Glomerular endothelial cell (primary cell): ENCODE measurements at places on chromosomes 7 and 10.

DNA sequence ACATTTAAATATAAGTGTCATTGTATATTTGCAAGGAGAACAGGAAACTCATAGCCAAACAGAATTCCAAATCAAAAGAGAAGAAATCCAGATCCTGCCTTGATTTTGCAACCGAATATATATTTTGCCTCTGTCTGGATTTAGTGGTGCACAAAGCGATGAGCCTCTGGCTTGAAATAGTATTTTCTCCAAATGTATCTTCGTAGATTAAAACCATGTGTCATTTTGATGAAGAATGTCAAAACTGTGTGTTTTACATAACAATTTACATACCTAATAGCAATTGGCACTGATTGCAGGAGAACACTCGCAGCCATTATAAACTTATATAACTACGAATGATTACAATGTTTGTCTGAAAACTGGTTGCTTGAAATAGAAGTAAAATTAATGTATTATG lies 156.4 kb downstream of the ARID5B start:
- DNase-seq, result no peak

GRCh38 chr7:117706210-117706609 lies 167.0 kb downstream of the CTTNBP2 start:
- DNase-seq, result no peak

- no peak for DNase-seq
Observed at GRCh38 chr7:107016312-107016711, 28.2 kb upstream of the PRKAR2B start.

DNA sequence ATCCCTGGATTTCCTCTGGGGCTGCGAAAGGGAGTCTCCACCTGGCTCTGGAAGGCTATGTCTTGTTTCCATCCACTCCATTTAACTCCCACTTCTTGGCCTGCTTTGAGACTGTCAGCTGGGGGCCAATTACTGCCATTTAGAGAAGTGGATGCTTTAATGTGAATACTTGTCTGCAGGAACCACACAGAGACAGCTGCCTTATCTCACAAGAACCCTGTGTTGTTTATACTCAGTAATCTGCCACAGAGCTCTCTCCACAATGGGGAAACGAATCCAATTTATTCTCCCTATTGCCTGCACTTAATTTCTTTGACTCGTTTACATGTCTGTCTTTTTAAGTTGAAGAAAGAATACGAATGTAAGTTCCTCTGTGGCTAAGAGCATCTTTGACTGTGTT lies 787.0 kb upstream of the C7orf33 start:
- no peak for DNase-seq

DNA sequence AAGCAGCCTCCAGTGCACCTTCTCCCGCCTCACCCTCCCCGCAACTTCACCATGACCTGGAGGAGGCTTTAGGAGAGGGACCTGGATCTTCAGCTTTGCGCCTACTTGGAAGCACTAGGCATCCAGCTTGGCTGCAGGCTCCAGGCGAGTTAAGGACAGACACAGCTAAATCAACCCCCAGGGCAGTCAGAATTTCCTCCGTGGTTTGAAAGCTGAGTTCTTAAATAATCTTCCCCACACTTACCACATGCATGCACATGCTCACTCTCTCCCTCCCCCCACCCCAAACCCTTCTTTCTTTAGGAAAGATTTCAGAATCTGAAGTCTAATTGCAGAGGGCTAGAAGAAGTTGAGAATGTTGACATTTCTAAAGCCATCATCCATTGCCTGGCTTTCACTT lies 36.7 kb upstream of the LRRC4 start:
- DNase-seq, result no peak

GRCh38 chr10:35331894-35332640 lies 4.2 kb upstream of the CCNY start:
- DNase-seq, result peak; percentile 39

GRCh38 chr7:102222445-102222844 lies 64.2 kb upstream of the SH2B2 start:
- DNase-seq, result no peak

DNA sequence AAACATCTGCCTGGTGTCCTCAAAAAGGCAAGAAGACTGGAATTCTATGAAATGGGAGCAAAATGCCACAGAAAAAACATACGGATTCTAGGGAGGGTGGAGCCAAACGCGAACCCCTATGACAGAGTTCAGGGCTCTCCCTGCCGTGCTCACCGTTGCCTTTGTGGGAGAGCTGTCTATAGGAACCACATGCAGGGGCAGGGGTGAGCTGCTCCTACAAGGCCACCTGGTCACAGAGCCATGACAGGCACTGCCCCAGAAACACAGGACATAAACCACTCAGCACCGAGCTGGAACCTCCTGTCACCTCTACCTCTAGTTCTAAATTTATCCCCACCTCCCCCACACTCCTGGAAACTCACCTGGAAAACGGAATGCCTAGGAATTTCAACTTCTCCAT lies 155.1 kb upstream of the ZNF32 start:
- no peak for DNase-seq

DNA sequence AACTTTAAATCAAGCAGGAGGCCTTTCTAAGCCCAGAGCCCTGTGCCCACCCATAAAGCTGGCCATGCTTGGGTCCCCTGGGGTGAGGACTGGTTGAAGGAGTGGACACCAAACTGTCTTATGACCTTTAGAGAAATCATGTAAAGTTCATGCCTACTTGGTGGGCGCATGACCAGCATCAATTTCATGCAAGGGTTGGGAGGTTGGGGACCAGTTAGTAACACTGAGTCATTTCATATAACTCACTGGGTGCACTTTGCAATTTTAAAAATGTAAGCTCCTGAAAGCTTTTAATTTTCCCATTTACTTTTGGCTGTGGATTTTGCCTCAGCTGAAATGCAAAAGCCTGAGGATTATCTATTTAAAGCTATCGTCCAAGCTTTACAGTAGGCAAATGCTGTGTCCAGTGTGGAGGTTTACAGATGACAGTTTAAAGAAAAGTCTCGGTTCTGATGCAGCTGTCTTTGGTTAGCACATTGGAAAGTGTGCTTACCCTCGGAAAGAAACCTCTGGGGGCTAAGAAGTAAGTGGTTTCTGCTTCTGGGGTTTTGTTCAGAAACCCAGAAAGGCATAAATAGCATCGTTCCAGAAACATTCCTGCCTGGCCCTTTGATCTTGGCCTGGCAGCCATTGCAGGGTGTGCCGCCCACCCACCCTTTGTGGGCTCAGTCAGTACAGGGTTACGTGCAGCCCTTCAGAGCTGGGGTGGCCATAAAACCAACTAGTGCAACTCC lies 48.8 kb upstream of the CHST15 start:
- DNase-seq, result no peak

DNA sequence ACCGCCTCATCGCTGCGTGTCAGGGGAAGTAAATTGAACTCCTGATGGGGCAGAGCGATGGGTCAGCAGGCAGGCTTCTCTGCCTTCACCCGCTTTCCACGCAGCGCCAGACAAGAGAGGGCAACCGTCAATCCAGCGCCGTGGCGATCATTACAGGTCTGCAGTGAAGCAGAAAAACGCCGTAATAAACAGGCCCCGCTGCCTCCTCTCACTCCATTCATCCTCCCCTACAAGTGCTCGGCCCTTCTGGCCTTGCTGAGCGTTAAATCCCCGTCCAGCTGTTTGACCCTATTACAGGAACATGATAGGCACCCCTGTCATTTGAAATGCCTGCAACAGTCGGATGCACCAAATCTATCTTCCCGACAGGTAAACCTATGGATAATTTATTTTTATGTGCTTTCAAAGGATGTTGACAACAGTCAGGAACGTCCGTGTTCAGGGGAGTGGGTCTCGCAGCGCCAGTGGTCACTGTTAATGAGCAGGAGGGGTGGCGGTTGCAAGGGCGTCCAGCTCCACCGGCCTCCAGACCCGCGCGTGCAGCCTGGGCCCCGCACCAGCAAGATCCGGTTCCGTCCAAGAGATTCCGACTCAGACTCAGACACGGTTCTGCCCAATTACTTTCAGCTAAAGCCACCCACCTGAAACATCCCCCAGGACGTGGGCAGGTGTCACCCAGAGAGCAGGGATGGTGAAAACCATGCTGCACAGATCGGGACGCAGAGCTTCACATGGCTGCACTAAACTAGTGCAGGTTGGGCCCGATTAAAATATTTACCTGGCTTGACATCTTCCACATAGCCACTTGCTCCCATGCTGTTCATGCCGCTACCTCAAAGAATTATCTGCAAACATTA lies 508.0 kb upstream of the MGMT start:
- DNase-seq, result no peak

GRCh38 chr10:47049906-47050305 lies 138.7 kb downstream of the PTPN20 start:
- DNase-seq, result no peak

GRCh38 chr7:55120501-55121198 lies 101.8 kb downstream of the EGFR start:
- DNase-seq, result no peak

- DNase-seq, result no peak
Observed at GRCh38 chr7:12805957-12806356, 118.5 kb downstream of the ARL4A start.

DNA sequence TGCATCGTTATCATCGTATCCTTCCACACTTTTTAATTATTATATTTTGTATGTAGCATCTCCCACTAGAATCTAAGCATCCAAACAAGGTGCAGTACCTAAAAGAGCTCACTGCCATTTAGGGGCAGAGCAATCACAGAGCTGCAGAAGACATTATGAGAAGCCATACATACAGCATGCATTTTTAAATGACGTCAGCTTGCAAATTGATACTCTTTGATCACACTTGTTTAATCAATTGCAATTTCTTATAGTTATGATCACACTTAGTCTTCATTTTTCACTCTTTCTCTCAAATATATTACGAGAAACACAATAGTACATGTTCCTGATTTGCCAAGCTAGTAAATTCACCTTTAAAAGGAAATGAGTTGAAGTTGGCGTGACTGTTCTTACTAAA lies 753.3 kb upstream of the LRRN3 start:
- no peak for DNase-seq

DNA sequence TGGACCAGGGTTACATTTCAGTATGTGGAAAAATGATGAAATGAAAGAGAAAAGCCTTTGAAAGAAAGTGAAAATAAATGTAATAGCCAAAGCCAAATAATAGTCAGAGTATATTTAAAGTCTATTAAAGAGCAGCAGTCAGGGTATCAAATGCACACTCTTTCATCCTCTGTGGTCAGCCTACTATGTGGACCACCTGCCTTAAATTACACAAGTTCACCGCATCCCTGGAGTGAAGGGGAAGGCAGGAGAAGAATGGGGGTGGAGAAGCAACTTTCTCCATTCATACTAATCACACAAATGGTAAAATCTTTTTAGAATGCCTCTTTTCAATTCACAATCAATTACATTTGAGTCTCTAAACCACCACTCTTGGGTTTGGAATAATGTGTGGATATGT lies 16.0 kb downstream of the TWIST1 start:
- DNase-seq, result no peak

DNA sequence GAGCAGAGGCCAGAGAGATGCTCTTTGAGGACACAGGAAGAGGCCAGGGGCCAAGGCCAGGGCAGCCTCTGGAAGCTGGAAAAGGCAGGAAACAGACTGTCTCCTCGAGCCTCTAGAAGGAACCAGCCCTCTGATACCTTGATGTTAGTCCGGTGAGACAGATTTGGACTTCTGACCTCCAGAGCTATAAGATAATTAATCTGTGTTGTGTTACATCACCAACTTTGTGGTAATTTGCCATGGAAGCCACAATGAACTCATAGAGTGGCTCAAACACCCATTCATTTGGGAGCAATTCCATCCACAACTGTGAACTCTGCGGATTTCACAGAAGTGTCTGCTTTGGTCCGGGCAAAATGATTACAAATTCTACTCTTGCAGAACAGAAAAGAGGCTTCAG lies 48.7 kb downstream of the OAT start:
- no peak for DNase-seq

- no peak for DNase-seq
Observed at GRCh38 chr7:134044682-134045081, 82.5 kb upstream of the LRGUK start.

DNA sequence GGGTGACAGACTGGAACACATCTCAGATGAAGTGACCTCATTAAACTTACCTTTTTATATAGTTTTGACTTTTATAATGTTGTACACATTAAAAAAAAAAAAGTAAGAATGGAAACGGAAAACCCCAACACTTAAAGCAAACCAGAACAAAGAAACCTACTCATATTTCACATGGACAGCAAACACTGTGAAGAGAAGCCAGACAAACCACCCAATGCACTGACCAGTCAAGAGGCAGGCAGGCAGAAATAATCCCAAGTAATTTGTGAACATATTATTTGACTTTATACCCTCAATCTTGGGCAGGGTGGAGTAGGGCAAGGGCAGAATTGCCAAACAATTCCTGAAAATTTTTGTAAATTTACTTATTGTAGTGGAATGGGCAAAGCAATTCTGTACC lies 39.8 kb downstream of the WAPL start:
- DNase-seq, result no peak

DNA sequence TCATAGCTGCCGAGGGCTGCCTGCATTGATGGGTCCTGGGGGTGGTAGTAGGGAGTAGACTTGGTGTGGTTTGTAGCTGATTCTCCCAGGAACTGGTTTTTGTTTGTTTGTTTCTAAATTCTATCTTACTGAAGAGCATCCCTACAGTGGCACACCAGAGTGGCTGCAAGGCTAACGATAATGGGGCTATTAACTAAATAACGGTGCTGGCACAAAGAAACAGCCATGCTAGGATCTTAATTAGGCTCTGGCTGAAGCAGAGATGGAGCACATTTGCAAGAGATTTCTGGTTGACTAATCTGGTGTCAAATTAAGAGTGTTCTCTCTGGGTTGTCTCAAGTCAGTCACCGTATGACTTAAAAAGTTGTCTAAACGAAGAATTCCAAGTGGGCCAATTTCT lies 590.0 kb downstream of the NRG3 start:
- DNase-seq, result no peak

GRCh38 chr10:119422682-119423509 lies 119.6 kb downstream of the RGS10 start:
- no peak for DNase-seq

DNA sequence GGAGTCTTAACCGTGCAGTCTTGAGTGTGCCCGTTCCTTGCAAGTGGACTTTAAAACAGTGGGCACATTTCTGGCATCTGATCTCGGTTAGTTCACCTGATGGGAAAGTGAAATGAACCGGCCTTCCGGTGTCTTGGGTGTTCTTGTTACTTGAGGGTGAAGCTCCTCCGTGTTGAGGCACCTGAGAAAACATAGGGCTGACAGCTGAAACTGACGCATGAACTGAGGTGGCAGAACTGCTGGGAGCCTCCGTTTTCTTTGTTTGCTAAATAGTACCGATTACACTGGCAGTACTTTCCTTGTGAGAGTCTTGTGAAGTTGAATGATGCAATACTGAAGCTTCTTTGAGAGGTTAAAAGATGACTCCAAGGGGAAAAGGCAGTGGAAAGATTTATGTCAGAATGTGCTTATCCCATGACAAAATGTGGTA lies 62.8 kb upstream of the SAMD8 start:
- no peak for DNase-seq

DNA sequence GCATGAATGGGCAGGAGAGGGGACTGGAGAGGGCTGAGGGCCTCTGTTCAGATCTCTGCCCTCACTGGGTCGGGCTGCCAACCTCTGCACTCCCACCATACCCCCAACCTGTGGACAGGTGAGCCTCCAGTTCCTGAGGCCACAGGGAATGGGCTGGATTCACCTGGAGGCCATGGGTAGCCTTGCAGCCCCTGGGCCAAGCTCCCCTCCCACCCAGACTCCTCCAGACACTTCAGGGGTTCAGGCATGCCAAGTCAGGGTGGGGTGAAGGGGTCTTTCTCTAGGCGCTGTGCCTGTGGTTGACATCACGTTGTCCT lies 80.5 kb downstream of the ZMIZ1 start:
- DNase-seq, result no peak

- DNase-seq, result no peak
Observed at GRCh38 chr7:132148876-132149275, 427.4 kb downstream of the PLXNA4 start.
